ENCODE measurements at places on chromosomes 4 and X. TPM values are rescaled to one million over a fixed set of nuclear protein-coding genes. Genes with fewer than 3 reads are reported as not detected.

GRCh38 chrX:13272426-13272825 lies 47.4 kb downstream of the ATXN3L start:
- DNase-seq = no peak

- no peak for DNase-seq
Measured at GRCh38 chr4:173420324-173420752, 21.4 kb upstream of the SCRG1 start.

- DNase-seq = no peak
Measured at GRCh38 chr4:138540056-138540800, 298.1 kb upstream of the SLC7A11 start.

GRCh38 chr4:56619160-56619559 lies 61.9 kb downstream of the HOPX start:
- DNase-seq = no peak

- DNase-seq = peak; percentile 60
Measured at GRCh38 chrX:154918060-154918483, 31.9 kb downstream of the F8A1 start.

DNA sequence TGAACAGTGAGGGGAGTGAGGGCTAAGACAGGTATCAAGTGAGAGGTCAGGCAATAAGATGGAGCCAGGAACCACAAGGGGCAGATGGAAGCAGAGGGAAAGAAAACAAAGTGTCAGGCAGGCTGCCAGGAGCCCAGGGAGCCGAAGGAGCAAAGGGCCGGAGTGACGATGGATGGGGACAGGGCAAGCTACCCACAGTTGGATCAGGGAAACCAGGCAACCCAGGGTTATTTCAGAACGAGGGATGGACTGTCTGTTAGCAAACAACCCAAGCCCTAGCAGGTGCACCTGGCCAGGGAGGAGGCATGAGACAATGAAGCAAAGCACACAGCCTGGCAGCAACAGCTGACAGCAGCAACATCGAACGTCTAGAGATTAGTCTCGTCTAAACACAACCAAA lies 39.2 kb downstream of the SEL1L3 start:
- DNase-seq = no peak

DNA sequence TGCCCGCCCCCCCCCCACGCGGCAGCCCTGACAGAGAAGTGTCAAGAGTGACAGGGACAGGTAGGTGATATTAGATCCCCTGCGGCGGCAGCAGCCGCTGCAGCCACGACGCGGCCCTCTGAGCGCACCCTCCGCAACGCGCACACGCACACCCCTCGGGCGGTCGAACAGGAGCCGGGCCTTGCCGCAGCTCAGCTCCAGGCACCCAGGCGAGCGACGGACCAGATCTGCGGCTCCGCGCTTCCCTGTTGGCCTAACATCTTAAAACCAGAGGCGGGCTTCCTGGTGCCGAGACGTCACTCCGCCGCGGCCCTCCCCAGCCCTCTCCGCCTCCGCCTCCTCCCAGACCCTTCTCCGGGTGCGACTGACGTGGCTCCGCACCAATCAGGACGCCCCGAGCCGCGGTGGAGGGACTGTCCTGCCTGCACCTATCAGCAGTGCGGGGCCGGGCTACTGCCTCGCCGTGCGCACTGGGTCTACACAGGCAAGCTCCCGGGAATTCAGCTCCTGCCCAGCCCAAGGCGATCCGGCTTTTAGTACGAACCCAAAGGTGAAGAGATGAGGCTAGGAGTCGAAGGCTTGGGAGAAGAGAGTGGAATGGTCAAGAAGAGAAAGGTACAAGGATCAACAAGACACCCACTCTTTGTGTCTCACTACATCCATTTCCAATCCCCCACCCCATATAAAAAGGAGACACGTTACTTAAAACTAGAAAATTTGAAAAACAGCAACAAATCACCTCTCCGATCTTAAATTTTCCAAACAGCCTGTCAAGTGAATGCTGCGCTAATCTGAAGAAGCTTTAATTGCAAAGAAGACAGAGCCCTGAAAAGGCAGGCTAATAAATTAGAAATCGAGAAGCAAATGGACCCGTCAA lies at the start of gene PITX2:
Gene PITX2 (minus strand): TSS at position 237 of the 877 bp plus-strand sequence. CDS start 617 bp downstream, outside the sequence.
- DNase-seq = peak; percentile 90

DNA sequence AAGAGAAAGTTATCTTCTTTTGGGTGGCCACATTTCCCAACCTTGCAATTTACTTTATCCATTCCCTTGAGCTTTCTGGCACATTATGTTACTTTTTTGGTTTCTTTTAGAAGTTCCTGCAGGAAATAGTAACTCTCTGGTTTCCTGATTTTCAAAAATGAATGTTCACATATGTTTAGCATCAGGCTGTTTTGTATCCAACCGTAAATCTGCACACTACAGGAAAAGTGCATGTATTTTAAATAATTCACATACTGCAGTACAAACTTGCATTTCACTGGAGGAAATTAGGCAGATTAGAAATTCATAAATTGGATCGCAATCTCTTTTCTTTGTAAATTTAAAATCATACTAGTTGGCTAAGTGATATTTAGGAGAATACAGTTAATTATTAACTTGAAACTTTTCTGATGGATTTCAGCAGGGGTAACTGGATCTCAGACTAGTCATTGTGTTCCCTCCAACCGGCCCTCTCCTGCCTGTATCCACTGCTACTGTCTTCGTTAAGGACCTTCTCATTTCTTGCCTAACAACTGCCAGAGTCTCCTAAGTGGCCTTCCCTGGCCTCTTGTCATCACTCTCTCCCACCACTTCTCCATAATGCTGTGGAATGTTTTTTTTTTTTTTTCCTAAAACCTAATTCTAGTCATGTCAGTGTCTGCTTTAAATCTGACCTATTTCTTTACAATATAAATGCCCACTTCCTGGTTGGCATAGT lies 137.2 kb downstream of the UNC5C start:
- DNase-seq = no peak

GRCh38 chr4:173325007-173325736 lies 9.0 kb downstream of the HMGB2 start:
- no peak for DNase-seq

VSIG1 gene
- total RNA-seq = 0.18 TPM

FRG2 gene
- total RNA-seq = not detected

- DNase-seq = no peak
Measured at GRCh38 chr4:70522626-70523025, 4.3 kb downstream of the AMTN start.

UGT2B11 gene
- not detected for total RNA-seq

THOC2 gene
- 51.3 TPM for total RNA-seq

- no peak for DNase-seq
Measured at GRCh38 chr4:833156-833555, 7.2 kb upstream of the CPLX1 start.

- peak; percentile 19 for DNase-seq
Measured at GRCh38 chr4:165208741-165209388, 1.5 kb downstream of the KLHL2 start.

DNA sequence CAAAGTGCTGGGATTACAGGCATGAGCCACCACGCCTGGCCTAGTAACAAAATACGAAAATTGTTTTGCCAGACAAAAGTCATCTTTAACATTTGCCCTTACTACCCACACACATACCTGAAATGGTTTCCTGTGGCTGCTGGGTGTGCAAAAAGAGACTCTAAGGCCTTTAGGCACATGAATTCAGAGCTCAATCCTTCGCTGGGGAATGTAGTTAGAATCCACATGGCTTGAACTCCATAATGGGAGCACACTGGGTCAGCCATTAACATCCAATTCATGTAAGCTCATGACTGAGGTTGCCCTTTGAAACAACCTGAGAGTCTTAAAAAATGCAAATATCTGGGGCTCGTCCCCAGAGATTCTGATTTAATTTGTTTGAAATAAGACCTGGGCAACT lies 87.8 kb downstream of the HPGD start:
- no peak for DNase-seq

XKRX gene
- not detected for total RNA-seq

GRCh38 chrX:111779582-111779981 lies 96.4 kb upstream of the TRPC5OS start:
- no peak for DNase-seq

GRCh38 chr4:156961196-156962057 lies 10.2 kb downstream of the PDGFC start:
- no peak for DNase-seq

- no peak for DNase-seq
Measured at GRCh38 chr4:168433571-168433970, 46.7 kb downstream of the DDX60L start.

ELK1 gene
- 32.2 TPM for total RNA-seq

- no peak for DNase-seq
Measured at GRCh38 chrX:39542316-39542715, 555.4 kb downstream of the BCOR start.

DNA sequence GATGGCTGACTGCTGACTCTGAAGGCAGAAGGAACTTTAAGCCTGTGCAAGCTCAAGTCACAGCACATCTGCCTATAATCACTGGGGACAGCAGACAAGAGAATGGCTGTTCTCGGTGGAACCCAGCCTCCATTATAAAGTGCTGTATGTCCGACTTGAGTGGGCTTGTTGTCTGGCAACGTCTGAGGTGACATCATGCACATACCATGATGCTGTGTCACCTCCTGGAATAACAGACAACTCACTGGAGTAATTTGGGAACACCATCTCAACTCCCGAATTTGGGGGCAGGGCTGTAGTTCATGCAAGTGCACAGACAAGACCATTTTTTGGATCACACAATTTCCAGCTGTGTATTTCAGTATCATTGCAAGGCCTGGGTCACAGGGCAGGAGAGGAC lies 59.8 kb upstream of the GPM6B start:
- DNase-seq = peak; percentile 70

DNA sequence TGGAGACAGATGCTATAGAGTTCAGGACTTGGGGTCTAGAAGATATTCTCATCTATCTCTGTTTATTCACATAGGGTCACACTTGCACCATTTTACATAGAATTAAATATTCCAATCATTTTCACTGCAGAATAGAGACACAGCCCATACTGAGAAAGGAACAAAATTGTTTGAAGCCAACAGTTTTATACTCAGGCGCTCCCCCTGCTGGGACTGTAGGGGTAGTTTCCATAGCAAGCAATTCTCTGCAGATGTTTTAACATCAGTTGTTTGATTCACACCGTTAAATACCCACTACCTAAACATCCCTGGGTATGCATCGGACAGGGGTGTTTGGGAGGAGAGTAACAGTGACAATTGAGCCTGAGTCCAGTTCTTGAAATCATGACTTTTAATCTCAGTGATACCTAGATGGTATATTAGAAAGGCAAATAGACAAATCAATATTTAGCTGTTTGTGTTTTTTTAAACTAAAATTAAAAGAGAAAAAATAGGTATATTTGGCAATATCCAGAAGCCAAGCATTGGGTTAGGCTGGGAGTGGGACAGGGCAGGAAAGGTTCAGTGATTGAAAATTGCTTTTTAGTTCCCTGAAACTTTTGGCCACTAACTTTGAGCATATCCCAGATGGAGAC lies 33.8 kb downstream of the LONRF3 start:
- peak; percentile 1 for DNase-seq

TLR6 gene
- total RNA-seq = 2.2 TPM

SPACA5 gene
- not detected for total RNA-seq

DNA sequence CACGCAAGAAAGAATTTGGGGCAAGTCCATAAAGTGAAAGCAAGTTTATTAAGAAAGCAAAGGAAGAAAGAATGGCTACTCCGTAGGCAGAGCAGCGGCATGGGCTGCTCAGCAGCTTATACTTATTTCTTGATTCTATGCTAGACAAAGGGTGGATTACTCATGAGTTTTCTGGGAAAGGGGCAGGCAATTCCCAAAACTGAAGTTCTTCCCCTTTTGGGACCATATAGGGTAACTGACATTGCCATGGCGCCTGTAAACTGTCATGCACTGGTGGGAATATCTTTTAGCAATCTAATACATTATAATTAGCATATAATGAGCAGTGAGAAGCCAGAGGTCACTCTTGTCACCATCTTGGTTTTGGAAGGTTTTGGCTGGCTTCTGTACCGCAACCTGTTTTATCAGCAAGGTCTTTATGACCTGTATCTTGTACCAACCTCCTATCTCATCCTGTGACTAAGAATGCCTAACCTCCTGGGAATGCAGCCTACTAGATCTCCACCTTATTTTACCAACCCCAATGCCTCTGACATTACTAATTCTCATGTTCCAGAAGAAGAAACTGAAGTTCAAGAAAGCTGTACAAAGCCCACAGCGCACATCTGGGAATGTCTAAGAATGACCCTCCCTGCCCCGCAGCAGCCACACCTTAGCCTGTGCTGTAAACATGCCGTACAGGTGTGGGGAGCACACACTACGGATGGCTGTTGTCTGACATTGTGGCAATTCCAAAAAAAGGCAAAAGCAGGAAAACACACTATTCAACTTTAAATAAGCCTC lies 18.6 kb downstream of the RXFP1 start:
- peak; percentile 17 for DNase-seq

GRCh38 chr4:80228460-80228859 lies 31.2 kb downstream of the PRDM8 start:
- DNase-seq = no peak

GRCh38 chrX:7891928-7892327 lies 35.3 kb downstream of the PNPLA4 start:
- DNase-seq = no peak

DNA sequence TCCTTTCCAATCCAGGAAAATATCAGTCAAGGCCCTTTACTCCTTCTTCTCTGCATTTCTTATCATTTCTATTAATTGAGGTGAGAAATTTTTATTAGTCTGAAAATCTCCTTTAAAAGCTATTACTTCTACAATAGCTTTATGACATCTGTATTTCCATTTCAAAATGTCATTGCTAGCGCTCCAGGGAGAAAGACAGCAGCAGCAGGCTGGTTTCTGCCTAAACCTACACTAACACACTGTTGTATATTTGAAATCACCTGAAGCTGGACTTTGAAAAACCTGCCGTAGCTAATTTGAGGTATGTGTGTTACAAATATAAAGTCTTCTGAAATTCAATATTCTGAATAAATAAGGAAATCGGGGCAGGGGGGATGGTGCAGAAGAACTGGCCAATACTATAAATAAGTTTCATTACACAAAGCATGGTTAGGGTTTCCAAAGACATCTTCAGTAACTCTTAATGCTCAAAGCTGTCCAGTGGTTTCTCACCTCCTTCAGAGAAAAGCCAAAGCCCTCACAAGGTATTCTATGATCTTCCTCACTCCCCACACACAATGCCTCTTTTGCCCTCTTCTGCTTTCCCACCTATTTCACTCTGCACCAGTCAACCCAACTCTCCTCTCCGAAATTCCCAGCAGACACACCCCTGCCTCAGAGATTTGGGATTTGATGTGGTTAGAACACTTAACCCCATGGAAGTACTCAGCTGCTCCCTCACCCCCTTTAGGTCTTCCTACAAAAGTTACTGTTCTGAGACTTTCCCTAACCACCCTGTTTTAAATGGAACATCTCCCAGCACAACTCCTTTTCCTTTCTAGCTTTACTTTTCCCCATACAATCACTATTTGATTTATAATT lies 122.7 kb downstream of the PPP3CA start:
- DNase-seq = no peak

DNA sequence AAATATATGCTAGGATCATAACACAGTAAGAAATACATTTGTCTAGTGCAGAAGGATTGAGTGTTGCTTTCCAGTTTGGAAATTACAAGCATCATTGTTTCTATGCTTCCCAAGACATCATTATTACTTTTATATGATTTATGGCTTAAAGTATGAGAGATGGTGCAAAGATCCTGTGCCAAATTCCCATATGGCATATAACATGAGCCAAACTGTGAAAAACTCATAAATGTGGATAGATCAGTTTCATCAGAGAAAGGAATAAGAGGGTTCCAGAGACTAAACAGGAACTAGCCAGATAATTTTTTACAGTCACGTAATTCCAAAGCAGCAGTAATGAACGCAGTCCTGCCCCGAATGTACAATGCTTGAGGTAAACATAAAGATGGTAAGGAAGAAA lies 126.3 kb downstream of the PRDM5 start:
- no peak for DNase-seq
